ENCODE measurements at places on chromosomes 5 and 9.

DNA sequence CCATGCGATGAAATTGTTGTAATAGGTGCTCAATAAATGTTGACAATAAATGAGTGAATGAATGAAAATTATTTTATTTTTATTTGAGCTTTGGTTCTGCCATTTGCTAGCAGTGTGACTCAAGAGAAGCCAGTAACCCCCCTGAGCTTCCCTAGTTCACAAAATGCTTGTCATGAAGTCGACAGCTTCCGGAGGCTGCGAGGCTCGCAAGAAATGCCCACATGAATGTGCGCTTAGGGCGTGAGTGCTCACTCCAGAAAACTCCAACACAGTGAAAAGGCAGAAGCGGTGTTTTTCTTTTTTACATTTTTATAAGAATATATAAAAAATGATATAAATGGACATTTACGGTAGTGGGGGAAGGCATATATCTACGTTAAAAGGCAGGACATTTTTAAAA, 26.5 kb downstream of the CDKN2A start:
- no peak overlapping the region for H3K4me3 ChIP-seq
- H3K4me1 ChIP-seq: no peaks in the 10 kb centered on the region
- no peaks in the 10 kb centered on the region for H3K27me3 ChIP-seq
- no peaks in the 10 kb centered on the region for H3K36me3 ChIP-seq

- no peak for DNase-seq
- H3K36me3 ChIP-seq: no peaks in the 10 kb centered on the region
- peaks cover 16% of the 10 kb centered on the region for H3K4me1 ChIP-seq
- H3K27me3 ChIP-seq: peaks cover 5% of the 10 kb centered on the region
Measured at GRCh38 chr9:38380230-38380871, 12.2 kb upstream of the ALDH1B1 start.

DNA sequence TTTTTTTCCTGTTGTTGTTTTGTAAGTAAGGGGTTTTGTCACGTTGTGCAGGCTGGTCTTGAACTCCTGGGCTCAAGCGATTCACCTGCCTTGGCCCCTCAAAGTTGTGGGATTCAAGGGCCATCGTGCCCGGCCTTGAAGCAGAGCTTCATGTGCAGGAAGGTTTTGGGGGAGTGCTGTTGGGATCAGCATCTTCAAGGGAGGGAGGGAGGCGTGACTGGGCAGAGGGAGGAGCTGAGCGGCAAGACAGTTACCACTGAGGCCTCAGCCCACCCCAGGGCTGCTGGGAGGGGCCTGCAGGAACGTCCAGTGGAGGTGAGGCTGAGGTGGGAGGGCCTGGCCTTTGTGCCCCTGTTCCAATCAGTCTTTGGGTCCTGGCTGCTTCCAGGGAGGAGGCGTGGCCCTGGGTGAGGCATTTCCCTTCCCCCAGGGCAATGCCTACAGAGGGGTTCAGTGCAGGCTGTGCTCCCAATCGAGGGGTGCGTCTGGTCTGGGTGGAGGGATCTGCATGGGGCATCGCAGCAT, 21.4 kb downstream of the OR2V1 start:
- H3K4me1 ChIP-seq: peaks cover 48% of the 10 kb centered on the region
- H3K27ac ChIP-seq: no peak overlapping the region
- H3K4me3 ChIP-seq: no peak overlapping the region
- DNase-seq: no peak
- H3K36me3 ChIP-seq: no peaks in the 10 kb centered on the region

- H3K27ac ChIP-seq: no peak overlapping the region
- no peak for DNase-seq
- H3K4me1 ChIP-seq: no peaks in the 10 kb centered on the region
- no peaks in the 10 kb centered on the region for H3K27me3 ChIP-seq
- no peaks in the 10 kb centered on the region for H3K36me3 ChIP-seq
- H3K4me3 ChIP-seq: no peak overlapping the region
Measured at GRCh38 chr5:132237141-132237540, 9.5 kb upstream of the P4HA2 start.

DNA sequence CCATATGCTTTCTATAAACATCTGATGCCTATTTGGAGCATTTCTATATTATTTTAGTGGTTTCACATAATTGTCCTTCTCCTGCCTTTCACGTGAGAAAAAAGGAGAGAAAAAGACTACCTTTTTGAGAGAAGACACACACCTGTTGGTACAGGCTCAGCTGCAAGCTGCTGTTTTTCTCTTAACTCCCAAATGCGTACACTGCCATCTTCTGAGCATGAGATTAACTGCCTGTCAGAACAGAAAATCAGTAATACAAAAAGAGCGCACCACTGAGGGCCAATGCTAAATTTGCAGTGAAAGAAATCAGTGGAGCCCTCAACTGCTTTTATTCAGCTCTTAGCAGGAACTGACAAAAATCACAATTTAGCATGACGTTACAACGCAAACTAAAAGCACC, 54.9 kb downstream of the WDR41 start:
- H3K36me3 ChIP-seq: peaks cover 27% of the 10 kb centered on the region
- H3K27ac ChIP-seq: no peak overlapping the region
- no peak for DNase-seq

DNA sequence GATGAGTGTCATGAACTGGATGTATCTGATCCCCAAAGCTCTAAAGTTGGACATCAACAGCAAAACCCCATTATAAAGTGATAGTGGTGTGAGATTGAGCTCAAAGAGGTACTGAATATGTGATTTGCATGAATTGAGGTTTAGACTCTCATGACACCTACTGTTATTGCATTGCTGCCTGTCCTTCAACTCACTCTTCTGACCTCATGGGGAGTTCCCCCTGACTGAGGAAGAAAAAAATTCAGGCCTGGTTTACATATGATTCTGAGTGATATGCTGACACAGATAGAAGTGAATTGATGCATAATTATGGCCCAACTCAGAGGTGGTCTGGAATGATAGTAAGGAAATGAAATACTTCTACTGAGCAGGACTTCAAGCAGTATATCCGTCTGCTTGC, 76.2 kb upstream of the CHD1 start:
- no peak for DNase-seq
- no peaks in the 10 kb centered on the region for H3K36me3 ChIP-seq
- no peak overlapping the region for H3K4me3 ChIP-seq

DNA sequence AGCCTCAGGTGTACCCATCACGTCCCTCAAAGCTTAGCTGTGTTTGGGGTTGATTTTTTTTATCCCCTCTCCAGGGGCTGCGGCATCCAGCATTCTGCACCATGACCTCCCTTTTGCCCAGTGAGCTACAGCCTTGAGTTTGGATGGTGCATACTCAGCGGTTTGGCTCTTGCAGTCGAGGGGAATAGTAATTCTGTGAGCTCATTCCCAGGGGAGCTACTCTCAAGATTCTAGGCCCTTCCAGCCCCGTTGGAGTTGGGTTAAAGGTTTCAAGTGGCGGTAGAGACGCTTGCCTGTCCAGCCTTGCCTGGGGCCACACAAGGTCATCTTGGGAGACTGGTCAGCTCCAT, 102.2 kb upstream of the SPRY4 start:
- no peaks in the 10 kb centered on the region for H3K4me1 ChIP-seq
- H3K27me3 ChIP-seq: 0 out of 2 replicates have a peak, but pooled peaks cover 3% of the 10 kb centered on the region
- H3K4me3 ChIP-seq: no peak overlapping the region
- no peak overlapping the region for H3K27ac ChIP-seq

DNA sequence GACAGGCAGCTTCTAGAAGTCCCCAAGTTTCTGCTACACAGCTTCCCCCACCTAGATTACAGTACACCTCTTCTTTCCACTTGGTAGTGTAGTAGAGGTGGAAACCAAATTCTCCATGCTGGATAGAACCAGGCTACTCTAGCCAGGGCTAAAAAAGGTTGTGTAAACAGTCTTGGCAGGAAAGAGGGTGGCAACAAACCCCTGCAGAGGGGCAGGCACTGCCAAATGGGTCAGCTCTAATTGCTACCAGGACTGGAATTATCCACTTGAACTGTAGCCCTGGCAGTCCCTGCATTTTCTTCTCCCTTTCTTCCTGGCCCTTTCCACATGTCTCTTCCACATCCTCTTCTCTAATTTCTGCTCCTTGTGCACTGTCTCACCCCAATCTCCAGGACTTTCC, 24.8 kb downstream of the RANBP3L start:
- peaks cover 2% of the 10 kb centered on the region for H3K27me3 ChIP-seq
- no peaks in the 10 kb centered on the region for H3K4me1 ChIP-seq
- no peaks in the 10 kb centered on the region for H3K36me3 ChIP-seq
- DNase-seq: no peak
- no peak overlapping the region for H3K4me3 ChIP-seq

DNA sequence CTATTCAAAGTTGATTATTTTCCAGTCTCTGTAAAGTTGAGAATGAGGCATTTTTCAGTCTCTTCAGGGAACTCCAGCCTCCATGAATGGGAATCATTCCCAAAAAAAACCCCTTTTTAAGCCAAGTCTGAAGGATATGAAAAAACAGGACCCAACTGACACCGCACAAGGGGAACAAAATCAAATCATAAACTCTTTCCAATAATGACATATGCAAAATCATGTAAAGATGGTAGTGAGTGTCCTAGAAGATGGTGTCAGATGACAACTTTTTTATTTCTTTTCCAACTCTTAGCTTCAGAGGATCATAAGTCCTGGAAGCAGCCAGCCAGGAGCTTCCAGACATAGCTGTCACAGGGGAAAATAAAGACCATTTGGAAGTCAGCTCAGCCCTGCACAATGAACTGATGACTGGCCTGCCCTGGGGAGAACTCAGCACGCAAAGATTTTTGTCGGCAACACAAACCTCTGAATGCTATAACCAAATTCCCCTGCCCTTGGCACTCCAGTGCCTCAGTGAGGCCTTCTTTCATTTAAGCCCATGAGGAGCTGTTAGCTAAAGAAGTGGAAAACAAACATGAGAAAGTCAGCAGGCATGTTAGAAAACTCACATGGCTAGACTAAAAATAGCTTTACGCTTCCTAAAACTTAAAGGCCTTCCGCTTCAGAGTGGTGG, 85.4 kb downstream of the SLC1A3 start:
- no peak for DNase-seq
- no peak overlapping the region for H3K4me3 ChIP-seq
- H3K27ac ChIP-seq: no peak overlapping the region

- H3K36me3 ChIP-seq: no peaks in the 10 kb centered on the region
- no peak overlapping the region for H3K27ac ChIP-seq
- no peak overlapping the region for H3K4me3 ChIP-seq
- no peak for DNase-seq
- H3K27me3 ChIP-seq: no peaks in the 10 kb centered on the region
Measured at GRCh38 chr5:151550146-151550545, 41.0 kb downstream of the FAT2 start.

DNA sequence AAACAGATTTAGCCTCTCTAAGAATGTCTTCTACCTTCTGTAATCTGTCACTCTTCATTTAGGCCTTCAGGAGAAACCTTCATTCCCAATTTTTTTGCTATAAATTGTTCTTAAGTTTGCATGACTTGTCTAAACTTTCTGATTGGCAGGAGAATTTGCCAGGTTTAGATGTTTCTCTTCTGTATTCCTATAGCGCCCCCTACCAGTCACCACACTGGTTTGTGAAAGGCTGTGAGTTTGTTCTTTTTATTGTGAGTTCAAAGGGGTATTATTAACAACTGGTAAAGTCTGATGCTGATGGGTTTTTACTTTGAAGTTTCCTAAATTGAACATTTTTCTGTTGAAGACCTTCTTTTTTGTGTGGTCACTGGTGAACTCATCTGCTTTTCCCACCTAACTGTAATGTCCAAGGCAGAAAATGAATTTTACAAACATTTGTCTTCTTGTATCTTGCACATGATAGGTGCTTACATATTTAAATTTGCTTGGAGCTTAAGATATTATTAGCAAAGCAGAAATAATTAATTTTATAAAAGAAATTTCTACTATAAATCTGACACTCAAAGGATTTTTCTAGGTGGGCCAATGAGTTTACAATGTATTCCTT, 18.4 kb upstream of the F2RL2 start:
- H3K36me3 ChIP-seq: no peaks in the 10 kb centered on the region
- DNase-seq: peak; percentile 61
- no peaks in the 10 kb centered on the region for H3K27me3 ChIP-seq
- no peak overlapping the region for H3K4me3 ChIP-seq

- DNase-seq: no peak
- H3K36me3 ChIP-seq: no peaks in the 10 kb centered on the region
- no peak overlapping the region for H3K4me3 ChIP-seq
- H3K27me3 ChIP-seq: peaks cover 20% of the 10 kb centered on the region
- no peaks in the 10 kb centered on the region for H3K4me1 ChIP-seq
- no peak overlapping the region for H3K27ac ChIP-seq
Measured at GRCh38 chr5:8060953-8061429, 192.0 kb downstream of the MTRR start.

DNA sequence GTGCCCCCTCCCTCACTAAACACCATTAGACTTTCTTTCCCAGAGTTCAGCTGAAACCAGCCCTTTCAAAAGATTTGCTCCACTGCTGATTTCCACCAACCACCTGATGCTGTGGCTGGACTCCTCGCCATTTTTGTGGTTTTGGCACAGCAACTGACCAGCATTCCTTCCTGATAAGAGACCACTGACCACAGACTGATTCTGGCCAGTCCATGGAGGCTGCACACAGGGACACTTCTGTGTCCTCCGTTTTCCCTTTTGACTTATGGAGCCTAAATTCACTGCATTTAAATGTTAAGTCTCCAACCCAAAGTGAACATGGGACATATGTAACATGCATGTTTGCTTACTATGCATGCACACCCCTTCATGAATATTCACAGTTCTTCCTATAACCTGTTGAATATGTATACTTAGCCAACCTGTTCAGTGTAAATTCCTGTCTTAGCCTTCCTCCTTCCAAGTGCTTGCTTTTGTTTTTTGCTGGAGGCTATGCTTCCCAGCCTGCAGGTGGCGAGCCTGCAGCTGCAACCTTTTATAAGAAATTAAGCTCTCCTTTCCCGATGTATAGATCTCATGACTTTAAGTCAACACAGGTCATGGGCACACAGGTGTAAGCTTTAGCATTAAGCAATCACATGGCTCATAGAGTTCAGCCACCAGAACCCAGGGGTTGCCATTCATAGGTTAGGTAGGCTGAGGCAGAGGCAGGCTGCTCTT, 78.7 kb downstream of the ACTL7B start:
- DNase-seq: no peak
- no peak overlapping the region for H3K27ac ChIP-seq
- H3K4me3 ChIP-seq: no peak overlapping the region
- no peaks in the 10 kb centered on the region for H3K4me1 ChIP-seq
- H3K36me3 ChIP-seq: no peaks in the 10 kb centered on the region

DNA sequence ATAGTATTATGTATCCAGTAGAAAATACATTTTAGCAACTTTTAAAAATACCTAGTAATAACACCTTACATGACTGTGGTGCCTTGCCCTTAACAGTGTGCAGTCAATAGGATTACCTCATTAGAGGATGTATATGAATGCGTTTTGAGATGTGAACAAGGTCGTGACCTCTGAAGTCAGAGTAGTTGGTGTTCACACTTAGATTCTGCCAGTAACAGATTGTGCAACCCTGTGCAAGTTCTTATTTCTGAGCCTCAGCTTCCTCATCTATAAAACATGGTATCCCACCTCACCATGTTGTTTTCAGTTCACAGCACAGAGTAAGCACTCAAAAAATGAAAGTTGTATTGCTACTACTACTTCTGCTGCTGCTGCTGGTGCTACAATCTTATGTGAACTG, 347.3 kb downstream of the KDM4C start:
- no peaks in the 10 kb centered on the region for H3K4me1 ChIP-seq
- peaks cover 6% of the 10 kb centered on the region for H3K36me3 ChIP-seq
- no peaks in the 10 kb centered on the region for H3K27me3 ChIP-seq
- no peak overlapping the region for H3K27ac ChIP-seq
- DNase-seq: no peak
- H3K4me3 ChIP-seq: no peak overlapping the region

GRCh38 chr5:167872791-167873190, 418.7 kb upstream of the WWC1 start:
- H3K27me3 ChIP-seq: no peaks in the 10 kb centered on the region
- no peaks in the 10 kb centered on the region for H3K4me1 ChIP-seq
- no peak overlapping the region for H3K4me3 ChIP-seq
- DNase-seq: no peak

Data from K562 (cell line).